Lung (tissue), 17 donors: ENCODE measurements at places on chromosomes 16 and 17. TPM values are rescaled to one million over a fixed set of nuclear protein-coding genes. Genes with fewer than 3 reads are reported as not detected.

GRCh38 chr17:35252651-35253050, 9.8 kb downstream of the SLFN5 start:
- H3K36me3 ChIP-seq: no peaks in the 10 kb centered on the region
- peaks cover 18% of the 10 kb centered on the region for H3K4me1 ChIP-seq
- DNase-seq: no peak
- H3K27me3 ChIP-seq: no peaks in the 10 kb centered on the region

DNA sequence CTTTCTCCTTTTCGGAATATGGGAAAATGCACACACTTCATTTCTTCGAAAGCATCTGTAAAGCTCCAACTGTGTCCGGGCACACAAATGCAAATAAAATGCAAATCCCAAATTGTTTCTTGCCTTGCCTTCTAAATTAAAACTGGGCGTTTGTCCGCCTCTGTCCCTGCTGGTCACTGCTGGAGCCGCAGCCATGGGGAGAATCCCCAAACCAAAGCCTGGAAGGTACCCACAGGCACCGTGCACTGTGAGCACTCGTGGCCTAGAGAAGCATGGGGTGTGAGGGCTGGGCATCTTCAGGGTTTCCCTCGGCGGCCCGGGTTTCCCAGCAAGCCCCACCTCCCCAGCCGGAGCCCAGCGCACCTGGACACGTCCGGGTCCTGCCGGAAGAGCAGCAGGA, 2.9 kb downstream of the SLC47A2 start:
- no peak overlapping the region for H3K27ac ChIP-seq
- H3K4me1 ChIP-seq: no peaks in the 10 kb centered on the region
- H3K27me3 ChIP-seq: no peaks in the 10 kb centered on the region
- no peak for DNase-seq
- H3K36me3 ChIP-seq: no peaks in the 10 kb centered on the region

DNA sequence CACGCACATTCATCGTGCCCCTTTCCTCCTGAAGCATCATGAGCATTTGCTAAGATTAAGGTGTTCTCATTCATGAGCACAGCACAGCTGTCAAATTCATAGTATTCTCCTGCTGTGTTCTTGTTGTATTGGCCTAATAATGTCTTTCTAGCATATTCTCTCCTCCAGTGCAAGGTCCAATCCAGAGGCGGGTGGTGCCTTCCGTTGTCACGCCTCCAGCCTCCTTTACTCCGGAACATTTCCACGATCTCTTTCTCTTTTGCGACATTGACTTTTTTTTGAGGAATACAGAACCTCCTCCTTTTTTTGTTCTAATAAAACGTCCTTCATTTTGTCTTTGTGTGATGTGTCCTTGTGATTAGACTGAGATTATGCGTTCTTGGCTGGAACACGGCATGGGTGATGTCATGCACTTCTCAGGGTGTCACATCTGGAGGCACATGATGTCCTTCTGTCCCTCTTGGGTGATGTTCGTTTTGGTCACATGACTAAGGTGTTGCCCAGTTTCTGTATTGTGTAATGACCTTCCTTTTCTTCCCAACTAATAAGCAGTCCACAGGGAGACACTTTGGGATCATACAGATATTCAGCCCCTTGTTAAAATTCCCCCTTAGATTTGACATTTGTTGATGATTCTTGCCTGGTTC, 66.3 kb downstream of the CLEC16A start:
- peaks cover 7% of the 10 kb centered on the region for H3K4me1 ChIP-seq
- H3K4me3 ChIP-seq: no peak overlapping the region
- no peaks in the 10 kb centered on the region for H3K36me3 ChIP-seq

Gene DHX38
- 62.3 TPM for total RNA-seq

- no peaks in the 10 kb centered on the region for H3K27me3 ChIP-seq
- H3K36me3 ChIP-seq: peaks cover 7% of the 10 kb centered on the region
- no peak for DNase-seq
- H3K4me1 ChIP-seq: no peaks in the 10 kb centered on the region
- no peak overlapping the region for H3K4me3 ChIP-seq
Measured at GRCh38 chr16:89269805-89270665, 52.5 kb downstream of the ZNF778 start.

DNA sequence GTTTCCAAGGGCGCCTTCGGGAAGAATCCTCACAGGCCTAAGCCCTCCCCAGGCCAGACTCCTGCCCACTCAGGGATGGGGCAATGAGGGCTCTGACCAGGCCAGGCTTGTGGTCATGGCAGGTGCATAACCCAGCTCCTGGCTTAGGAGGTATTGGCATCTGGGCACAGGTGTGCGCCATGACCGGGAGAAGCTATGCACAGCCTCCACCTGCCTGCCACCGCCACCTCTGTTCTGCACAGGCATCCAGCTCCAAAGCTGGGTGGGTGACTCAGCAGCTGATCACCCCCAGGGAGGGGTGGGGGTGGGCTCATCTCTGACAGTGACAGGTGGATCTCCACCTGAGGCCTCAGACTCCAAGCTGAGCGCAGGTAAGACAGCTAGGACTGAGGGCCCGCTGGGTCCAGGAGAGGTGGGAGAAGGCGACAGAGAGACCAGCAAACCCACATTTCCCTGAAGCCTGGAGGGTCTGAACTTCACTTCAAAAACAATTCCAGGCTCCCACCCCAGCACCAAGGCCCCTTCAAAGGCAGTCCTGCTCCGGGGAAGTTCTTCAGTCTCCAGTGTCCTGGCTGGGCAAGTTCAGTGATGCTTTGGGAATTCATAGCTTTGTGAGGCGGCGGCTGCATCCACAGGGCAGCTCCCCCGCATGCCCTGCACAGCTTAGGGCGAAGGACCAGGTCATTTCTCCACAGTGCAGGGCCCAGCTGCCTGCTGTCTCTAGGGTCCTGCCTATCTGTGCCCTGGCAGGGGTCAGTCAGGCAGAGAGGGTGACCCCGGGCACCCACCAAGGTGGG, 121.6 kb upstream of the SMURF2 start:
- peaks cover 5% of the 10 kb centered on the region for H3K36me3 ChIP-seq
- DNase-seq: no peak
- H3K4me3 ChIP-seq: no peak overlapping the region
- peaks cover 20% of the 10 kb centered on the region for H3K27me3 ChIP-seq
- no peak overlapping the region for H3K27ac ChIP-seq
- H3K4me1 ChIP-seq: no peaks in the 10 kb centered on the region

DNA sequence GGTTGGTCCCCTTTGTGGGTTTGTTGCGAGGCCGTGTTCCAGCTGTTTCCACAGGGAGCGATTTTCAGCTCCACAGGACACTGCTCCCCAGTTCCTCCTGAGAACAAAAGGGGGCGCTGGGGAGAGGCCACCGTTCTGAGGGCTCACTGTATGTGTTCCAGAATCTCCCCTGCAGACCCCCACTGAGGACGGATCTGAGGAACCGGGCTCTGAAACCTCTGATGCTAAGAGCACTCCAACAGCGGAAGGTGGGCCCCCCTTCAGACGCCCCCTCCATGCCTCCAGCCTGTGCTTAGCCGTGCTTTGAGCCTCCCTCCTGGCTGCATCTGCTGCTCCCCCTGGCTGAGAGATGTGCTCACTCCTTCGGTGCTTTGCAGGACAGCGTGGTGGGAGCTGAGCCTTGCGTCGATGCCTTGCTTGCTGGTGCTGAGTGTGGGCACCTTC, 27.3 kb upstream of the STH start:
- DNase-seq: no peak
- no peaks in the 10 kb centered on the region for H3K36me3 ChIP-seq
- no peak overlapping the region for H3K27ac ChIP-seq

- H3K4me1 ChIP-seq: peaks cover 6% of the 10 kb centered on the region
- H3K27me3 ChIP-seq: peaks cover 13% of the 10 kb centered on the region
Measured at GRCh38 chr17:33267271-33267790, 25.8 kb downstream of the ASIC2 start.
